ENCODE measurements at places on chromosomes 12 and 14. TPM values are rescaled to one million over a fixed set of nuclear protein-coding genes. Genes with fewer than 3 reads are reported as not detected.

Gene SLC35F4
- not detected for total RNA-seq

Gene FUT8
- 12.3 TPM for total RNA-seq

Gene REP15
- 0.52 TPM for total RNA-seq

Gene CCDC177
- 0.02 TPM for total RNA-seq

Gene DAO
- not detected for total RNA-seq

Gene IFNG-AS1
- total RNA-seq: not detected

Measured in A549 treated with GW870086 at 1 μM for 4 hours (cell line).